AML-193 (cell line): ENCODE measurements at places on chromosomes 2 and 18.

DNA sequence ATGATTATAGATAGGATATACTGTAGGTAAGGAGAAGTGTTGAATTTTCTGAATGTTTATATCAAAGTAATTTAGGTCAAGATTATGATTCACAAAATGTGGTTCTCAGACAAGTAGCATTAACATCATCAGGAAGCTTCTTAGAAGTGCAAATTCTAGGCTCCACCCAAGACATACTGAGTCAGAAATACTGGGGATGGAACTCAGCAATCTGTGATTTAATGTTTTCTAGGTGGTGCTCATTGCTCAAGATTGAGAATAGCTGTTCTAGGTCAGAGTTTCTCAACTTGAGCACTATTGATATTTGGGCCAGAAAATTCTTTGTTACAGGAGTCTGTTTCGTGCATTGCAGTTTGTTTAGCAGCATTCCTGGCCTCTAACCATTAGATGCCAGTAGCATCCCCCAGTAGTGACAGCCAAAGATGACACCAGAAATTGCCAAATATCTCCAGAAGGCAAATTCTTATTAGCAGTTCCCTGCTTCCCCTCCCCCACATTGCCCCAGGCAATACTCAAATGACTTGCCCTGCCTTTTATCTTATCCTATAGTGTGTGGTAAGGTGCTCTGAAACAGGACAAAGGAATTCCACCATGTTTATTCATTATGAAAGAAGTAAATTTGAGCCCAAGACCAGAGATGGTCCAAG, 1001.2 kb downstream of the DPP10 start:
- no peak for DNase-seq

DNA sequence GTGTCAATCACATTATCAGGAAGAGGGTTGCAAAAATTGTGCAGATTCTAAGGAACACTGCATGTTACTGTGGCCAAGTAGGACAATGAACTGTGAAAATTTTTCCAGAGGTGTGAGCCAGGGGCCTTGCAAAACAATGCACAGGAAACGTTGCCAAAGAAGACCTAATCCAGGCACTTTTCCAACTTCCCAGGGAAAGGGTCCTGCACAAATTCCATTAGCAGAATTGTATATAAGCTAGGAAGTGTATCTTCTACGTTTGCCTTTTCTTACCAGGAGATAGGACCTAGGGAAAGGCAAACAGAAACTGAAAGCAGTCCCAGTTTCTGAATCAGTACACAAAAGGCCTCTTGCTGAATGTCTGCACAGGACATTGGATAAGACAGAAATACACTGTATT, 1888.3 kb upstream of the CELF4 start:
- DNase-seq: no peak

- DNase-seq: no peak
Measured at GRCh38 chr2:185181901-185182300, 556.7 kb upstream of the FSIP2 start.

DNA sequence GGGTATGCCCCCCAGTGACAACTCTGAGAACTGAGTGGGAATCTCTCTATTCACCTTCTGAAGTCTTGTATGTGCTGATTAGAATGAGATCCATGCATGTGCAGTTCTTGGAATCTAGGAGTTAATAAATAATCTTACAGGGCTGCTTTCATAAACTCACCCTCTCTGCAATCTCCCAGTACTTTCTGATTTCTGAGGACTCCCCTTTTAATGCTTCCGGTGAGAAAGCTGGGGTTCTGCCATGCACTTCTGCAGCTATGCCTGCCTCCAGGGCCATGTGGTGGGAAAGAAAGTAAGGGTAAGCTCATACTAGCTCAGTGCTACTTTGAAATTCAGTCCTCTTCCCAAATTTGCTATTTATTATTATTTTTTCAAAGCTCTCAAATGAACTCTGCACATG, 432.9 kb downstream of the MTX2 start:
- no peak for DNase-seq

- no peak for DNase-seq
Measured at GRCh38 chr2:36607947-36608346, 10.0 kb upstream of the FEZ2 start.

DNA sequence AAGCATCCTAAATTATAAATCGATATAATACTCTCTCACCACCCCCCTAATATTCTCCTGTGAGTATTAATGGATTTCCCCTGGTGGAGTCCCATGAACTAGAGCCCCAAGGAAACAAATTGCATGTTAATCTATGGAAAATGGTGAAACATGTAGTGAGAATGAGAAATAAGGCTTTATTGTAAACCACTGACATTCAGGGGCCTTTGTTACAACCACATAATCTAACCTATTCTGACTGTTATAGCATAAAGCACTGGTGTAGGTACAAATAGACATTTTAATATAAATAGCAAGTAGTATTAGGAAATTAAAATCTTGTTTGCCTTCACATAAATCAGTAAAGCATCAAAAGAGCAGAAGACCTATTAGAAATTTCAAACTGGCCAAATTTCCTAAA, 65.3 kb upstream of the TLK1 start:
- DNase-seq: no peak

- no peak for DNase-seq
Measured at GRCh38 chr2:85310330-85310729, 17.5 kb downstream of the TGOLN2 start.

DNA sequence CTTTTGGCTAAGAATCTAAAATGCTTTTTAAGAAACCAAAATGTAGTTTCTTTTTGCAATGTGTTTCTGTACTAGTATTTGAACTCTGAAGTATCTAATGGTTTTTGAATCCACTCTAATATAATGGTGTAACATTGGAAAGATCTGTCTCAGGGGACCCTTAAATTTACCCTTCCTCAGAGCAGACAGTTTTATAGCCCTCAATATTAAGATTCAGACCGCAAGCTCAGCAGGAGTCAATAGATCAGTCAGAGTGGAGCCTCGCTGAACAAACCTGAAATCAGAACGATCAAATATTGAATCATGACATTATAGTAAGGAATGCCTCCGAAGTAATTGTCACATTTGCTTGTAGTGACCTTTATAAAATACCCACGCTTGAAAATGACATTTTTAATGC, 18.3 kb downstream of the SGPP2 start:
- no peak for DNase-seq

DNA sequence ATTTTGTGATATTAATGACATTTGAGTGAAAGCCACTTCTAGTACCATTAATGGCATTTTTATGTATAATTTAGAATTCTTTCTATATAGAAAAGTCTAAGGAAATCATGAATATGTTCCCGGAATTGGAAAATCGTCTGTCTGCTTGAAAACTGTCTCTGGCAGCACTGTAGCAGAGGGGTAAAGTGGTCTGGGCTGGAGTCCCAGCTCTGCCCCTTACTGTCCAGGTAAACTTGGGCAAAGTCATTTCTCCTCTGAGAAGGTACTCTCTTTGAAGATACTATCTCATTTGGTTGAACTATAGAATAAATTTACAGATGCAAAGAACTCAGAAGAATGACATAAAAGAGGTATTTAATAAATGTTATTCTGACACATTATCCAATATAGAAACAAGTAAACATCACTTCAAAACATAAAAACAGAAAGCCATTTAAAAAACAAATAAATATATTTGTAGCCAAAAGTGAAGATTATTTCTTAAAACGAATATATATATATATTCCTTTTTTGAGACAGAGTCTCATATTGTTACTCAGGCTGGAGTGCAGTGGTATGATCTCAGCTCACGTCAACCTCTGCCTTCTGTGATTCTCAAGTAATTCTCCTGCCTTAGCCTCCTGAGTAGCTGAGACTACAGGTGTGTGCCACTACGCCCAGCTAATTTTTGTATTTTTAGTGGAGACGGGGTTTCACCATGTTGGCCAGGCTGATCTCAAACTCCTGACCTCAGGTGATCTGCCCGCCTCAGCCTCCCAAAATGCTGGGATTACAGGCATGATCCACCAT, 149.8 kb upstream of the ITGA4 start:
- no peak for DNase-seq

GRCh38 chr2:17543131-17543660, 2.7 kb downstream of the VSNL1 start:
- DNase-seq: no peak

DNA sequence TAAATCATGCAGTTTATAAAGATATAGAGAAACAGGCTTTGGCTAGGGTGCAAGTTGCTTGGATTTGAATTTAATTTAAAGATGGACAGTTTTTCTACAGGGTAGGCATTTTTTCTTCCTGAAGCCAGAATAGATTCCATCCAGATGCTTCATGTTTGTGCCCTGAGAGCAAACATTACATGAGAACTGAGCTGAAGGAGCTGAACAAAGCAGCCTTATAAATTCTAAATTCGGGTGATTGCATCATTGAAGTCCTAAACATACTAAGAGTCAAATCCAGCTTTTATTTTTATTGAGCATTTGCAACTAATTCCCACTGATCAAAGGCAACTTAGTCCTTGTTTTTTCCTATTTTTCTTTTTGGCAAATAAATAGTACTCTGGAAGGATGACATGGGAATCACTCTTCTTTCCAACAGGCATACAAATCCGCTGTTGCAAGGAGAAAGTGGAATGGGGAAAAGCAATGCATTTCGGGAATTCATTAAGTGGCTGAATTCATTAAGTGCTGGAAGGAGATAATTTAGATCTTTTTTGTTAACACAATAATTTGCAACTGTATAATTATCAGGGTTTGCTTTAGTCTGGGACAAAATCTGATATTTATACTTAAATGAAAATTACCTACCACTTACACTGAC, 828.0 kb downstream of the SLC4A3 start:
- no peak for DNase-seq

- no peak for DNase-seq
Measured at GRCh38 chr18:44803019-44803650, 122.4 kb downstream of the SETBP1 start.

DNA sequence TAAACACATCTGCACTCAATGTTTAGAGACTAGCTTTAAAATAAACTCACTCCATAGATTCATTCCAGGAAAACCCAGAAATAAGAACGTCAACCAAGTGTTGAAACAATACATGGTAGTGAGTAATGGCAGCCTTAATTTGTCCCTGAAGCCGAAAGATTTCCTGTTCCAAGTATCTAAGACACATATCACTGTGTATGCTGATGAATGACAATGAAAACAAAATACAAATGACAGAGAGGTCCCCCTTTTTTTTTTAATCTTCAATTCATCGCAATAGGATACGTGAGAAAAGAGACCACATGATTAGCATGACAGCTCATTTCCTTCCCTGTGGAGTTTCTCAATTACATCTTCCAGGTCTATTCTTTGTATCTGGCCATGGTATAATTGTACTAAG, 160.5 kb upstream of the STK17B start:
- no peak for DNase-seq

DNA sequence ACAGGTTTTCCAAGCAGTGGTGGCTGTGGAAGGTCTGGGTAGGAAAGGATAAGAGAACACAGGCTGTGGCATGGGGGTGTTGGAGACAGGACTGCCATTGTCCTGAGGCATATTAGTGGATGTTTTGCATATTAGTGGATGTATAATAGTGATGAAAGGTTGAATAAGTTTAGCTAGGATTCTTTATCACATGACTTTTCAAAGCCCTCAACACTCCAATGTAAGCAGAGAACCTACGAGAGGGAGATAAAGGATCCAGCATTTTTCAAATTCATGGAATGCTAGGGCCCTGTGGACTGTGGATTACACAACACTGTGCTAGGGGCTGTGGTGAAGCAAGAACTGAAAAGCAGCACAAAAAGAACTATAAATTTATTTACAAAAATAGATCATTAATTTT, 63.2 kb downstream of the POLE4 start:
- no peak for DNase-seq

GRCh38 chr2:203021991-203022390, 7.3 kb downstream of the NBEAL1 start:
- DNase-seq: no peak

GRCh38 chr18:9803698-9804516, 81.9 kb upstream of the TXNDC2 start:
- DNase-seq: no peak

DNA sequence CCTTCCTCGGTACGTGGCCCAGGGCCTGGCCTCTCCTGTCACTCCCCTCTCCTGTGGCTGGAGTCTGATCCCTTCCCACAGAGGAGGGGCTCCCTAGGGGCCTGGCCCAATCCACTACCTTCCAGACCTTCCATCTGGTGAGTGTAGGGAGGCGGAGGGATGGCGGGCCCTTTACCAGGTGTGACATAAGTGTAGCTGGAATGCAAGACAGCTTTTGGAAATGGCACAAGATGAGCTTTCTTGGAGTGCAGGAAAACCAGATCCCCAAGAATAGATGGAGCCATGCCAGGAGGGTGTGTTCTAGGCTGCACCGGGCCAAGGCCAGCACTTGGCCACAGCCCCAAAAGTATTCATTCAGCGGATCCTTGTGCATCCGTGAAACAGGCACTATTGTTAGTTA, 30.1 kb downstream of the IGFBP5 start:
- DNase-seq: no peak

GRCh38 chr2:67571785-67572718, 174.9 kb downstream of the ETAA1 start:
- no peak for DNase-seq

DNA sequence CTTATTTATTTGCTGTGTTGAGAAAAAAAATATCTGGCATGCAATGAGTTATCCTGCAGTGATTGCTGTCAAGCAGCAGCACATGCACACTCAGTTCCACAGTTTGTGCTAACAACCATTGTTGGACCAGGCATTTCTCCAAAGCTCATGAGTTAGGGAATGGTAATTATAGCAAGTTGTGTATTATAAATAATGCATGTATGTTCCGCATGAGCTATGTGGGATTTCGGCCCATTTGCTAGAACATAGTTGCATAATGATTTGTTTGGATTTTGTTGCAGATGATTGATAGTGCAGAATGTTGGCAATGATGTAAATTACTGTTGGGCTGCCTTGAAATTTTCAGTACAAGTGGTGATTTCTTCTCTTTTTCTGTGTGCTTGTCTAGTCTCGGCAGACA, 10.7 kb downstream of the KCNJ3 start:
- no peak for DNase-seq

DNA sequence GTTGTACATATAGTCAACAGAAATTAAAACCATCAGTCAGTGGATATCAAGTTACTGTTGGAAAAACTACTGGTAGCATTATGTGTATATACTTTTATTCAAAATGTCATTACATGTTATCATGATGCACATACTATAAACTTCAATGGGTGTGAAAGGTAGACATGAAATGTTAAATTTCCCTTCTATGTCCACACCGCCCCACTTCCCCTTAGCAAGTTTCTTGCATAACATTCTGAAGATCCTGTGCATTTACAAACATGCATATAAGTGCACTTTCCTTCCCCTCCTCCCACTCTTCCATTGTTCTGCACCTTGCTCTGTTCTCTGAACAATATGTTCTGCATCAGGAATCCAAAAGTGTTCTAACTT, 16.6 kb upstream of the HK2 start:
- peak; percentile 71 for DNase-seq
